Progenitor cell of endocrine pancreas (in vitro differentiated cells): ENCODE measurements at places on chromosomes 3 and 15.

DNA sequence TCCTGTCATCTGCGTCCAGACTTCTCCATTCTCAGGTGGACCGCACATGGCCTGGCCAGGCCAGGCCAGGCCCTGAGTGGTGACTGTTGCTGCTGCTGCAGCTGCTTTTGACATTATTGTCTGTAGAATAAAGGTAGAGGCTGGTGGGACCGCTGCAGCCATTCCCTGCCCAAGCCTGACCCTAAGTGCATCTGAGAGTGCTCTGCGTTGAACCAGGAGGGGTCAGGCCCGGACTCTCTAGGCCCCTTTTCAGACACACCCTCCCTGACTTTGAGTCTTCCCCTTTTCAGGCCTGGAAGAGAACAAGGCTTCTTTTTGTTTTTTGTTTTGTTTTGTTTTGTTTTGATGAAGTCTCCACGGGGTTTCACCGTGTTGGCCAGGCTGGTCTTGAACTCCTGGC, 54.6 kb upstream of the FLNB start:
- DNase-seq, result no peak

GRCh38 chr15:61764141-61764540, 296.1 kb downstream of the VPS13C start:
- DNase-seq, result no peak

GRCh38 chr3:23325466-23326065, 122.4 kb downstream of the UBE2E2 start:
- no peak for DNase-seq

GRCh38 chr15:51051776-51052175, 42.9 kb downstream of the TNFAIP8L3 start:
- no peak for DNase-seq

- DNase-seq, result no peak
These were observed 128.3 kb downstream of the TBL1XR1 start for GRCh38 chr3:177068967-177069366.

- no peak for DNase-seq
These were observed 43.4 kb downstream of the SLCO2A1 start for GRCh38 chr3:133986311-133986710.

DNA sequence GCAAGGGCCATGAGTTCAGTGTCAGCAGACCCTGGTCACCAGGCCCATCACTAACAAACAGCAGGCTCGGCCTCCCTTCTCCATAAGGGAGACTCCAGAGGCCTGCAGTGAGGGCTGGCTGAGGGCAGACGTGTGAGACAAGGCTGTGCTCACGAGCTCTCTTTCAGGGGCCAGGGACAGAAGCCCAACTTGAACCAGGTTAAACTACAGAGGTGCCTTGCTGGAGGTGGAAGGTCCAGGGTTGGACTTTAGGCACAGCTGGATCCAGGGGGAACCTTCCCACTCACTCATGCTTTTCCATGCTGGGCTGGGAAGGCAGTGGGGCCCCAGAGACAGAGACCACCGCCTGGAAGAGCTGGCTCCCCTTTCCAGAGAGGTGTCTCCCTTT, 19.0 kb downstream of the CFAP100 start:
- no peak for DNase-seq

DNA sequence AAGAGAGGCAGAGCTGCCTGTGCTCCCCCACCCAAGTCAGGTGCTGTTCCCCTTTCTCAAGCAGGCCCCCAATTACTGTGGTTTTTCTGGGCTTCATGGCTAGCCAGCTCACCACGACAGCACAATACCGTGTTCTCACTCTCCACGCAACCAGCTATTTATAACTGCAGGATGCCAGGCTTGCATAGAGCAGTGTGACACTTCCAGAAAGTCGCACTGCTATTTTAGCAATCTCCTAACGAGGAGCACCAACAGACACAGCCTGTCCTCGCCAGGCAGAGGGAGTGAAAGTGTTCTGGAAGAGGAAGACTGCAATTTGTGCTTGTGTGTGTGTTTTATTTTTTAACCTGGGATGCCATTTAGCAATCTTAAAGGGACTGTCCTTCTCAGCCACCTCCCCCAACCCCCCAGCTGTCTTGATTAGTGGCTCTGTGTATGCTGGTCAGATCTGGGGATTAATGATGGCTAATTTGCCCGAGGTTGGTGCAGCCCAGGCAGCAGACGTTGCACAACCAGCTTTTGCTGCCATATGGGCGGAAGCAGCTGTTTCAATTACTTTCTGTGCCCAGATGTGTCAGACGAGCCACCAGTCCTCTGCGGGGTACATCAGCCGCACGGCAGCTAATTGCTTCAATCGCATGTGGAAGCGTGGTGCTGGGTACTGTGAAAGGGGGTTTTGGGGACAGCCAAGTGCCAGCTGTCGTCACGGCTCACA, 268.0 kb upstream of the ARRDC4 start:
- DNase-seq, result no peak

- no peak for DNase-seq
These were observed 1.0 kb downstream of the ANP32A start for GRCh38 chr15:68819495-68820294.

- no peak for DNase-seq
These were observed 181.4 kb upstream of the UBE2E1 start for GRCh38 chr3:23624305-23624704.

DNA sequence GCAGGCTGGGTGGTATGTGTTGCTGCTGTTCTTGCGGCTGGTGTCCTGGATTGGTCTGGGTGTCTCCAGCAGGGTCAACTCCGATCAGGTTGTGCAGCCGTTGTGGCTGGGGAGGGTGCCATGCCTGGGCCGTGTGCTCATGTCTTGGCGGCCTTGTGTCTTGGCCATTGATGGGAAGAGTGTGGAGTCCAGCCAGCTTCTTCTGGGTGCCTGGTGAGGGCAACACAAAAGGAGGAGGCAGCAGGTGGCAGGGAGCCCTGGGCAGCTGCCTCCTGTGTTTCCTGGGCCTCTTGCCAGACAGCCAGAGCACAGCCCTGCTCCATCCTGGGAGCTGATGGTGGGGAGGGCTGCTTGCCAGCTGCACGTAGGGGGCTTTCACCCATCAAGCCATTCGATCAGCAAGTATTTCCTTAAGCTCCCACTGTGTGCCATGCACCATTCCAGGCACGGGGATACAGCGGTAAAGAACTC, 4.3 kb downstream of the CHAC1 start:
- DNase-seq, result no peak

DNA sequence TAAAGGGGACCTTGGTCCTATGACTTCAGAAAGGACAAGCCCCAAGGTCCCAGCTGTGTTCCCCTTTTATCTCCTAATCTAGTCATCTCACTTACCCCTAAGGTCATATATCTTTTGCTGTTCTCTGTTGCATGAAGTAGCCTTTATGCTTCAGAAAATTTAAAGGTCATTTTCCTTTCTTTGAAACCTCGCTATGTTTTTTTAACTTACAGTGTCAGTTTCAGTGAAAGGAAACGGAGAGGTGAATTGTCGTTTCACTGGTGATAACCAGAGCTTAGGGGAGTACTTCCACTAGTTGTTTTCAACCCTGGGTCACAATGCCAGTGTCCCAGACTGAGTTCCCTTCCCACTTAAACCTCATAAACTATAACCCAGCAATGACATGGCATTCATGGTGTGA, 357.4 kb downstream of the GAP43 start:
- DNase-seq, result no peak

DNA sequence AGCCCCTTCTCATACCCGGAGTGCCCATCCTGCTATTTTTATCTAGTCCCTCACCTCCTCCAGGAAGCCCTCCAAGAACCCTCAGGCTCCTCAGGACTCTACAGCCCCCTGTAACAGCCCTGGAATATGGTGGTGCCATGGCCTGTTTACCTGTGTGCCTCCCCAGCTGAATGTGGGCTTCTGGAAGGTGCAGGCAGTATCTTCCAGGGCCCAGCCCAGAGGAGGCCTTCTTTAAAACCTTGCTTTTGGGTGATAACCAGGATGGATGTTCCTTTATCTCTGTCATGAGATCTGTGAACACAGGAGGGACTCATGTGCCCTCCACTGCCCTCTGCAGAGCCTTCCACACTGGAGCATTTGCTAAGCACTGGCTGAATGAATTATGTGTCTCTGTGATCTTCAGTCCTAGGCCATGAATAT, 36.7 kb upstream of the MRPS22 start:
- no peak for DNase-seq

DNA sequence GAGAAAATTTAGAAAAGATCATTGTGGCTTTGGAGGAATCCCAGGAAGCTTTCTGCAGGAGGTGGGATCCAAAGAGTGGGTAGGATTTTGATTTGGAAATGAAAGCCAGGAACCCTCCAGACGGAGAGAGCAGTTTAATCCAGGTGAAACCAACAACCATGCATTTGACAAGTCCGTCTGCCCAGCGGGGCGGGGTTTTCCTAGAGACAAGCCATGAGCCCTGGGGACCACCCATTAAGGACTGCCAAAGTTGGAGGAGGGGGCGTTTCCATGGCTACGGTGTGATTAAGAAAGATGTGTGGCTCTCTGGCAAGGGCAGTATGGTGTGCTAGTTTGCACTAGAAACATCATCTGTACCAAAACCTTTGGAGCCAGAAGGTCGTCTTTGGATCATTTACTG, 53.4 kb downstream of the SRGAP3 start:
- no peak for DNase-seq

DNA sequence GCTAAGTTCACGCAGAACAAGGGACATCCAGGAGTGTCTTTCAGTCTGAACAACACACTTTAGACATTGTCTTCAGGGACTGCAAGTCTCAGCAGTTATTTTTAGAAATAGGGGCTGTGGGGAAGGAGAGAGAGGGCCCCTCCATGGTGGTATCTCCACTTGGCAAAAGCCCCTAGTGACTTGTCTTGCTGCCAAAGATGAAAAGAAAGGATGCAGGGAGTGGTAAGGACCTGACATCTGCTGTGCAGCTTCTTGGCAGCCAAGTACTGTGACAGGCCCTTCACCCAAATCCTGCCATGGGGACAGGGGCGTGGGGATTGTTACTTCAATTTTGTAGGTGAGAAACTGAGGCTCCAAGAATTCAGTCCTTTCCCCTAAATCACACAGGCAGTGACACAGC, 21.0 kb upstream of the SEMA6D start:
- no peak for DNase-seq

GRCh38 chr3:130395916-130396315, 50.4 kb downstream of the COL6A5 start:
- no peak for DNase-seq

DNA sequence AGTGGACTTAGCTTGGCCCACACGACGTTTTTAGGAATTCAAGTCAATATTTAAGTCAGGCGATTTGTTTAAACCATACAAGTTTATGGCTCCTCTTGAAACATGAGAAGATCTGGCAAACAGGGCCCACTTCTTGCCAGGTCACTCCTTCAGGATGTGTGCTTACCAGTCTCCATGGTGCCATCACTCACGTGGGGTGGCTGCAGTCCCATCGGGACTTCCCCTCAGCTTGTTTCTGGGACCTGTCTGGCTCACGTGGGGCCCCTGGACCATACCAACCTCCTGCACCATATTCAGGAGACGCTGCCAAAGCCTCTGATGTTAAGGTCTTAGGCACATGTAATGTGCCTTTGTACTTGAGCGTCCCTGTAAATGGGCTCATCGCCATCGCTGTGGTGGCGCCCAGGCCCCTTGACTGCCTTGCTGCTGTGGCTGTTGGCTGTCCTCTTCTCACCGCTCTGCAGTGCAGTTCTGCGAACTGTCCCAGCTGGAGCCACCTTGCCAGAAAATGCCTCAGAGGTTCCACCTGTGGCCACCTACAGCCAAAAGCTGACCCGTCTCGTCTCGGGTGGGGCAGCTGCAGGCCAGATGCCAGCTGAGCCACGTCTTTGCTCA, 8.9 kb downstream of the MCM2 start:
- no peak for DNase-seq

- no peak for DNase-seq
These were observed 4.9 kb downstream of the TM6SF1 start for GRCh38 chr15:83112233-83112955.

DNA sequence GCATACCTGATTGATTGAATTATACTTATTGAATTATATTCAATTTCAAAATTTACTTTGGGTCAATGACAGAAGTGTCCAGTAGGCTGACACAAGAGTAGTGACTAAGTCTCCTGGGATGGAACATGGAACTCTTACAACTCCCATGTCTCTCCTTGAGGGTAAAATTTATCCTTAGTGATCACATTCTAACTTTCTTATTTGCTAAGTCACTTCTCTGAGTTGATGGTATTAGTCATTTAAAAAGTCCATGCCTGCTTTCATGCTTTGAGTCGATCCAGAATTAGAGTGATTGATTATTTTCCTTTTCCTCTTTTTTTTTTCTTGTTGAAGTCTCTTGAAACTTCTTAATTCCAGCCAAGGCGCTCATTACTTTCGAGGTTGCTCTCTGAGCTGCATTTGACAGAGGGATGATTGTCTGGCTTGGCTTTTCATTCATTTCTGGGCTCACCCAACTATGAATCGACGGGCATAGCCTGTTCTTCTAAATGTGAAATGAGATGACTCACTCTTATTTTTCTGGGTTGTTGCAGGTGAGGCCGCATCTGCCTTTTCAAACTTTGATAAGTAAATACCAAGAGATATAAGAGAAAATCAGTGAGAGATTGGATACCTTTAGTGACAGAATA, 34.9 kb downstream of the LRRC3B start:
- no peak for DNase-seq

GRCh38 chr15:63094495-63094931, 27.1 kb upstream of the LACTB start:
- DNase-seq, result no peak

GRCh38 chr15:67089217-67090193, 24.1 kb downstream of the SMAD3 start:
- no peak for DNase-seq

DNA sequence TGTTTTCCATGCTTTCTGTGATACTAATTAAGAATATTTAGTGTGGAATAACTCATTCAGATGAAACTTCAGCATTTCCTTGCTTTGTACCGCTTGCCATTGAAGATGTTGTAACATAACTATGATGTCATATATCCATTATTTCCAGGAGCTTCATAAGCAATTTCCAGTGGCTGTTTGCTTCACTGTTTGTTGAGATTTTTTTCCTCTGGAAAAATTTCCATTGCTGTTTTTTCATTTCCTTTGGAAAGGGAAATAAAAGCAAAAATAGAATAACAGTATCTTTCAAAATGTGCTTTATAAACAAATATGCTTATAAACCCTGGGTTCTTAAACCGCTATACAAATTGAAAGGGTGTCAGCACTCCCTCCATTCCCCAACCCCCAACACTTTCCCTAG, 319.6 kb upstream of the SEMA6D start:
- DNase-seq, result no peak

- no peak for DNase-seq
These were observed 68.2 kb upstream of the SMAD3 start for GRCh38 chr15:66997212-66997611.

GRCh38 chr3:16311960-16312451, 47.0 kb downstream of the OXNAD1 start:
- DNase-seq, result no peak

GRCh38 chr3:1092061-1092460, 763 bp upstream of the CNTN6 start:
- DNase-seq, result no peak
